ENCODE measurements at places on chromosomes 4 and X. TPM values are rescaled to one million over a fixed set of nuclear protein-coding genes. Genes with fewer than 3 reads are reported as not detected.

DNA sequence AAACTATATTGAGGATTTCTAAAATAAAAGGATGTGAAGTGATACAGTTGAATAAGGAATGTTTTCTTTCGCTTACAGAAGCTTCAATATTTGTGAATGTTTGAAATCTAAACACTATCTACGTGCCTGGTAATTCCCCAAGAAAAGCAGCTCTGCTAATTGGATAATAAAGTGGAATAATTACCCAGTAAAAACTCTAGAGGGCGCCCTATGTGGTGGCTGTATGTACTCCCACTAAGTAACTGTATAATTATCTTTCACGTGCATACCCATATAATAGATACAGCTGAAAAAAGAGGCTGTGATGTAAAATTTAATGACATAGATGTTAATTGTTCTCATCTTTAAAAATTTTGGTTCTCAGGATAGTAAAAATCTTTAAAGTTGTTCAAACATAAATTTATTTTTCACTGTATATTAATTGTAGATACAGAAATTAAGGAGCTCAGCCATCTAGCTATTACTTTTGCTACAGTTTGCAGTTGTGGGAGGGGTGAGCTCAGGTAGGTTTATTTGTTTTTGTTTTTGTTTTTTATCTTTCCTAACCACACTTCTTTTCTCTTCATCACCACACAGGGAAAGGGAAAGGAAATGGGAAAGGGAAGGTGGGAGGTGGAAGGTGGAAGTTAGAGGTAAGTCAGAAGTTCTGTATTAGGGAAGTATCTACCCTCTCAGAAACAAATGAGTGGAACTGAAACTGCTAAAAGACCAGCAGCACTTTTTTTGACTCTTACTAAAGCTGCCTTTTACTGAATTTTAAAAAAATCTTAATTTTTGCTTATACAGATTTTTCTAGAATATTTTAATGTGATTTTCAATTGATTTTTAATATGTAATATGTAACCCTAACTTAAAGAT is 151.7 kb upstream of the RPS6KA6 start:
- no peak for DNase-seq

GRCh38 chrX:5220421-5220820 is 1008.2 kb downstream of the NLGN4X start:
- DNase-seq: no peak

DNA sequence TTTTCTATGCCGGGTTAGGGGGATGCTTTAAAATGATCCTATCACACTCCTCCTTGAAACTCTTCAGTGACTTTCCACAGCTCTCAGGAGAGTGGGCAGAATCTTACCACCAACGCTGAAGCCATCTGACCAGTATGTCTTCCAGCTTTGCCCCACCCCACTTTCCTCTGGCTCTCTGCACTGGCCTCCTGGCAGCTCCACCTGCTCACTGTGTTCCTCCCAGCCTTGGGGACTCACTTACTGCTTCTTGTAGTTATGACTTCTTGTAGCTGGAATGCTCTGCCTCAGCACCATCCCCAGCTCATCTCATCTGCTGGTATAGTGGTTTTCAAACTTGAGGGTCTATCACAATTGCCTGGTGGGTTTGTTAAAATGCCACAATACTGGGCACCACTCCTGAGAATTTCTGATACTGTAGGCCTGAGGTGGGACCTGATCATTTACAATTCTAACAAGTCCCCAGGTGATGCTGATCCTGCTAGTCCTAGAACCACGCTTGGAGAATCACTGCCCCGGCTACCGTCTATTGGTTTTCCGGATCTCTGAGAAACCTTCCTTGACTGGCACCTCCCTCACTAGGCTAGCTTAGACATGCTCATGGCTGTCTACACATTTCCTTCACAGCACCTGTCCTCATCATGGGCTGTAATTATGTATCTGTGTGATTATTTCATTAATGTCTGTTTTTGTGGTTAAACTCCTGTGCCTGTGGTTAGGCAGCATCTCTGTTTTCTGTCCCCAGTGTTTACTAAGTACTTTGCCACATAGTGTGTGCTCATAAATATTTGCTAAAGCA is 152.2 kb downstream of the MGST2 start:
- no peak for DNase-seq

- DNase-seq: no peak
Measured at GRCh38 chr4:65646136-65646535, 24.2 kb downstream of the EPHA5 start.

DNAAF6 gene
- total RNA-seq: not detected

- no peak for DNase-seq
Measured at GRCh38 chr4:55125763-55126541, 557 bp upstream of the KDR start.

Measured in mucosa of gallbladder (tissue), 1 donor.